ENCODE measurements at places on chromosomes 7 and 10.
A peak's percentile ranks its signal among the peaks of the same experiment; 100 is the strongest.

DNA sequence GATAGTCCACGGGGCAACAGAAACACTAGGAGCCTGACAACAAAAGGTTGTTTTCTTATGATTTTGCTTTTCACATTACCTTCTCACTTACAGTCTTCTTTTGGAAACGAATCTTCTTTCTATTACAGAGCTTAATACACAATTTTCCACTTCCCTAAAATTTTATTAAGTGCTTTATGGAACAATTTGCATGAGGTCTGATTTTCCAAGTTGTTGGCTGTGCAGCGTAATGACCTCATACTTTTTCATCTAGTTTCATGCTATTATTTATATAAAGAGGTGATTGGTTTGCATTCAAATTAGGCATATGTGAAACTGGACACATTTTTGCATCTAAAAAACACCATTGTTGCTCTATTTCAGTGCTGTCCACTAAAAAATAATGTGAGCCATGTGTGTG lies 76.7 kb downstream of the CFAP58 start:
- DNase-seq: no peak

GRCh38 chr10:22832066-22832602 lies 95.7 kb upstream of the ARMC3 start:
- no peak for DNase-seq

GRCh38 chr7:143085109-143085508 lies 33.0 kb downstream of the OR6V1 start:
- no peak for DNase-seq

DNA sequence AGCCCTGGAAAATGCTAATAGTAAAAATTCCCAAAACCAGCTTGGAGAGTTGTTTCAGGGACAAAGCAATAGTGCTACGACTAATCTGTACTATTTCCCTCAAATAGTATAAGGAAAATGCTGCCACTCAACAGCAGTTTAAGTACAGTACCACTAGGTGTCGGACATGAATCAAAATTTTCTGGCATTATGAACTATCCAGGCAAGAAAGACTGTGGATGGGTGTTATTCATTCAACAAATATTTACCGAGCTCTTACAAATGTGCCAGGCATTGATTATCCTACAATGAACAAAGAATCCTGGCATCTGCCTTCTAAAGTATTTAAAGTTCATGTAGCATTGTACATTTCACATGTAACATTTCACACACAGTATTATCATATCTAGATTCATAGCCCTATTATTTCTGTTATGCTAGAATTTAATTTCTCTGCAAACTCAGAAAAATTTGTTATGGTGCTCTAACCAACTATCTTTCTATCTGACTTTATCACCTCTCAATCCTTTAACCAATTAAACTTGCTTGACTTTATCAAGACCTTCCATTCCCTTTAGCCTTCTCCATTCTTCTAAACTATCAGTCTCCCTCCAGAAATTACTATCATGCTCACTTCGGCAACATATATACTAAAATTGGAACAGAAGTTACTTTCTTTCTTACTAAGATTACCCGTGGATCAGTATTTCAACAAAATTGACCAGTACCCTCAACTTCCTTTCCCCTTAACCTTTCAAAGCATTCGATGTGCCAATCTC lies 80.6 kb downstream of the ARHGAP21 start:
- DNase-seq: no peak

DNA sequence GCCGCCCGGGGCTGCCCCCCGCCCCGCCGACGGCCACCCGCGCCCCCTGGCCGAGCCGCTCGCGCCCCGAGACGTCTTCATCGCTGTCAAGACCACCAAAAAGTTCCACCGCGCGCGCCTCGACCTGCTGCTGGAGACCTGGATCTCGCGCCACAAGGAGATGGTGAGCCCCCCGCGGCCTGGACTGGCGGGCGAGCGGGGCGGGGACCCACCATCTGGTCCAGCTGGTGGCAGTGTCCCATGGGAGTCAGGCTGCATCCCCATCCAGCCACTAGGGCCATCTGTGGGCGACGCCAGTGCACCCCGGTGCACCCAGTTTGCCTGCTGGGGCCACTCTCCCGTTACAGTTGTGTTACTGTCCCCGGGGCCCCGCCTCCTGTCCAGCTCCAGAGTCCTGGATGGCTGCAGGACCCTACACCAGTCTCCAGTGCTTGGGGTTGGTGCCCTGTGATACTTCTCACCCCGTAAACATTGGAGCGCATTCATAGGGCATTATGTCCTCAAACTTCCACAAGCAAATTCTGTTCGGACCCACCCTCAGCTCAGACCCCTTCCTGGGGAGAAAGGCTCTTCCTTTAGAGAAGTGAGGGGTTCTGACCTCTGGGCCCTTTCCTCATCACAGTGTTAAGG lies 672 bp downstream of the LFNG start:
- peak; percentile 54 for DNase-seq

- DNase-seq: no peak
Measured at GRCh38 chr7:151248346-151249033, at the start of gene SMARCD3. TSS of gene SMARCD3 (minus strand) at chr7:151248694. CDS start at chr7:151248562, 132 bp downstream.

DNA sequence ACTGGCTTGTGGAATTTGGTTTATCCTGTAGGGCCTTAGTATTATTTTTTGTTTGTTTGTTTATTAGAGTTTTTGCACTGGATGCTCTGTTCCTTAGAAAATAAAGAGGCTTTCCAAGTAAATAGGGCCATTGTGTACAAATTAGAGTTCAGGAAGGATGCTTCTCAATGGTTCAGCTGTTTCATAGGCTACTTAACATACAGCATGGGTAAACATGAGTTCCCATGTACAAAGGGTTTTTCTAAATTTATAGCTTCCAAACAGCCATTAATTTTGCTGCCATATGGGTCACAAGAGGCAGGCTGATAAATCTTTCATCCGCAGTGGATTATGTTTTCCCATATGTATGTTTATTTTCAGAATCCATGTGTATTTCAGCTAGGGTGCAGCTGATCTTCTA lies 121.6 kb upstream of the WDR11 start:
- DNase-seq: no peak

- DNase-seq: no peak
Measured at GRCh38 chr10:34723750-34724149, 91.3 kb downstream of the PARD3 start.

DNA sequence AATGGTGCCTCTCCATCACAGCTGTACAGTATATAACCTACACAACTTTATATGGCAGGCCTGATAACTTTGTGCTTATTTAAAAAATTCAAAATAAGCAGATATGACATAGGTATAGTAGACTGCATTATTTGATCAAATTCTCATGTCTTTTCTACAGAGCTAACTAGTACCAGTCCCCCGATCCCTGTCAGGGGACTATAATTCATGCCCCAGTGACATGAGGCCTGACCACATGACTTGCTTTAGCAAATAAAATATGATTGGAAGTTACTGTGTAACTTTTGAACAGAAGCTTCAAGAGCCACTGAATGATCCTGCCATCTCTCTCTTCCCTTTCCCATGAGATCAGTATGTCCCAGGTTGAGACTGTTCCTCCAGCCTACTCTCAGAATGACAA lies 49.2 kb upstream of the WNT2 start:
- no peak for DNase-seq

GRCh38 chr7:29090836-29091601 lies 55.3 kb downstream of the CPVL start:
- DNase-seq: no peak

GRCh38 chr7:157496416-157497275 lies 159.8 kb downstream of the DNAJB6 start:
- no peak for DNase-seq

DNA sequence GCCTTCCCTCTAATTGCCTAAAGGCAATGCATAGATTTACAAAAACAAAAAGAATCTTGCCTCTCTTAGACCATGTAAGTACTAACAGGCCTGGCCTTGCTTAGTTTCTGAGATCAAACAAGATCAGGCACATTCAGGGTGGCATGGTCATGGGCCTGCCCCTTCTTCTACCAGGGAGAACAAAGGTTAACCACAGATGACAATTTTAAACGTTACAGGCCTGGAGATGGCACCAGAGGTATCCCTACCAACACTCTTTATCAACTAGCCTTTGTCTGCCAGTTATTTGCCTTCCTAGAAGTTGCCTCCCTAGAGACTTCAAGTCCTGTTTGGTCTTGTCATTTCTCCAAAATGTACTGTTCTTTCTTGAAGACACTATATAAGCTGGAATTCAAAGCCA lies 252.6 kb downstream of the DOCK4 start:
- DNase-seq: no peak

DNA sequence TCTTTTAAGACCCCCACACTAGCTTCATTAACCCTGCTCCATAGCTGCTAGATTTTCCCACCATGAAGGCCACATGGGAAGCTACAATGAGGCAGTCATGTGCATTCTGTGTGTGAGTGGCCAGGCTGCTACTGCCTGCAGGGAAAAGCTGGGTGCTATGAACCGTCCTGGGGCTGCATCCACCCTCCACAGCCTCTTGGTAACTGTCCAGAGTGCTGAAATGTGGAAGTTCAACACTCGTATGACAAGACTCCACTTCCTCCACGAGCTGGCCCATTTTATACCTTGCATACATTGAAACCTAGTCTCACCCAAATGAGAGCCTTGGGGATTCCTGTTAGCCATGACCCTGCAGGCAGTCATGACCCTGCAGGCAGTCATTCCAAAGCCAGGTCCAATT lies 59.4 kb downstream of the CUZD1 start:
- no peak for DNase-seq

- DNase-seq: no peak
Measured at GRCh38 chr7:269721-270120, 20.2 kb upstream of the FOXL3 start.

- DNase-seq: no peak
Measured at GRCh38 chr10:43939389-43939938, 290.8 kb upstream of the ZNF32 start.

GRCh38 chr7:149729983-149730801 lies 43.2 kb downstream of the ZNF467 start:
- no peak for DNase-seq

GRCh38 chr10:103691723-103692435 lies 163.5 kb downstream of the SH3PXD2A start:
- no peak for DNase-seq

- DNase-seq: no peak
Measured at GRCh38 chr10:24288581-24288980, 79.6 kb downstream of the KIAA1217 start.

DNA sequence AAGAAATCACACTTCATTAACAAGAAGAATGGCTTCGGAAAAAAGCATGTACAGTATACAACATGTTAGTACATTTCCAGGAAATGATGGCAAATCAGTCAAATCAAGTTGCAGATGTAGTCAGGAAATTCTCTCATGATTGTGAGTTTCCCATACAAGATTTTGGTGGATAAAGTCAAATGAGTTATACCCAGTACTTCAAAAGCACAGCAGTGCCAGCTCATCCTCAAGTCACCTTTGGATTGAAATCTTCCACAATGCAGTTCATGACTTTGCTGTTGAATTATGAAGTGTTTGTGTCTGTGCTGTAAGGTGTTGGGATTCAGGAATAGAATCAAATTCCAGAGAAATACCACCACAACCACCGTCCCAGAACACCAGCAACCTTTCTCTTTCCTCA lies 301.3 kb upstream of the BMPER start:
- no peak for DNase-seq

DNA sequence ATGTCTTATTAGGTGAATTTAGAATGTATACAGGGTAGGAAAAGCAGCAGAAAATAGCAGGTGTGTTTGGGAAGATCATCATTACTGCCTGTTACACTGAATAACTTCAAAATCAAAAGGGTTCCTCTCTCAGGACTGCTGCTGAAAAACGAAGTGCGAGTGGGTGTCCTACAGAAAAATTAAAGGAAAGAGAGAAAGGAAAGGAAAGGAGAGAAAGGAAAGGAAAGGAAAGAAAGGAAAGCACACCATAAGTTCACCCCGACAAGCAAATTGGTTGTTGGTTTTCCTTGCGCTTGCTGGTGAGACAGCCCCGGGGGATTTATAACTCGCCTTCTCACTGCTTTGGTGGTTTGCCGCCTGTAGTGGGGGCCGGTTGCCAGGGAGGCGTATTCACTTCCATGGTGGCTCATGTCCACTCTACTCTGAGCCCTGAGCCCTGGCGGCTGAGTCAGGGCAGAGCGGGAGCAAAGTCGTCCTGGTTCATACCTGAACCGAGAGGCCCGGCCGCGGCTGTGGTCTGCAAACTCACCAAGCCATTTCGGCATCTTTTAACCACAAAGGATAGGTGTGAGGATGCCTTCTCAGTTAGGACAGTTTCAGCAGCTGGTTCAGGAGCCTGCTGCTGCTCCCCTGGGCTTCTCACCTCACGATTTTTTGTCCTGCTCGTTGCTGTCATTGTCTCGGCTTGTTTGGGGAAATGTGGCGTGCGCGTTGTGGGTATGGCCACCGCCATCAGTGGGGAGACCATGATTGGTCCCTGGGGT lies 26.1 kb downstream of the INPP5A start:
- no peak for DNase-seq

- DNase-seq: no peak
Measured at GRCh38 chr10:63094881-63095280, 38.2 kb upstream of the NRBF2 start.

DNA sequence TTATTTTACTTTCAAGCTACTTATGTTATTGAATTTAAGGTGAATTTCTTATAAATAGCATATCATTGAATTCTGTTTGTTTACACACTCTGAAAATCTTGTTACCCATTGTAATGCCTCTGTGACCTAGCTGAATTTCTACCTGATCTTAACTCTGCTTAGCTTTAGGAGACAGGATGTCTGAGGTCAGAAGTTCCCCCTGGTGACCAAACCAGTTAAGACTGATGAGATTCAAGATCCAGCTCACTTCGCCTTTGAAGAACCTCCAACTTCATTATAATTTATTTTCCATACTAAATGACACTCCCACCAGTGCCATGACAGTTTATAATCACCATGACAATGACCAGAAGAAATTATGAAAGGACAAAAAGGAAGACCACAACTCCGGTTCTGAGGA lies 213.4 kb upstream of the CDC14C start:
- DNase-seq: no peak

DNA sequence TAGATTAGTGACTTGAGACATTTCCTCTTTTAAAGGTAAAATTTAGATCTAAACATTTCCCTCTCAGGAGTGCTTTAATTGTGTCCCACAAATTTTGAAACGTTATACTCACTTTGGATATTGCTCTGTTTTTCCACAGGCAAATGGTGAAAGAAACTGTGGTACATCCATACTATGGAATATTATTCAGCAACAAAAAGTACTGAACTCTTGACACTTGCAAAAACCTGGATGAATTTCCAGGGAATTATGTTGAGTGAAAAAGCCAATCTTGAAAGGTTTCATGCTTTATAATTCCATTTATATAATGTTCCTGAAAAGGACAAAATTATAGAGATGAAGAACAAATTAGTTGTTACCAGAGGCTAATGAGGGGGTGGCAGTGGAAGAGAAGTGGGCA lies 153.3 kb upstream of the SVIL start:
- DNase-seq: no peak

Data from activated CD4-positive, alpha-beta T cell treated with anti-CD3 and anti-CD28 coated beads for 48 hours (primary cell).